ENCODE measurements at places on chromosomes 7 and 10. TPM values are rescaled to one million over a fixed set of nuclear protein-coding genes. Genes with fewer than 3 reads are reported as not detected.

DNA sequence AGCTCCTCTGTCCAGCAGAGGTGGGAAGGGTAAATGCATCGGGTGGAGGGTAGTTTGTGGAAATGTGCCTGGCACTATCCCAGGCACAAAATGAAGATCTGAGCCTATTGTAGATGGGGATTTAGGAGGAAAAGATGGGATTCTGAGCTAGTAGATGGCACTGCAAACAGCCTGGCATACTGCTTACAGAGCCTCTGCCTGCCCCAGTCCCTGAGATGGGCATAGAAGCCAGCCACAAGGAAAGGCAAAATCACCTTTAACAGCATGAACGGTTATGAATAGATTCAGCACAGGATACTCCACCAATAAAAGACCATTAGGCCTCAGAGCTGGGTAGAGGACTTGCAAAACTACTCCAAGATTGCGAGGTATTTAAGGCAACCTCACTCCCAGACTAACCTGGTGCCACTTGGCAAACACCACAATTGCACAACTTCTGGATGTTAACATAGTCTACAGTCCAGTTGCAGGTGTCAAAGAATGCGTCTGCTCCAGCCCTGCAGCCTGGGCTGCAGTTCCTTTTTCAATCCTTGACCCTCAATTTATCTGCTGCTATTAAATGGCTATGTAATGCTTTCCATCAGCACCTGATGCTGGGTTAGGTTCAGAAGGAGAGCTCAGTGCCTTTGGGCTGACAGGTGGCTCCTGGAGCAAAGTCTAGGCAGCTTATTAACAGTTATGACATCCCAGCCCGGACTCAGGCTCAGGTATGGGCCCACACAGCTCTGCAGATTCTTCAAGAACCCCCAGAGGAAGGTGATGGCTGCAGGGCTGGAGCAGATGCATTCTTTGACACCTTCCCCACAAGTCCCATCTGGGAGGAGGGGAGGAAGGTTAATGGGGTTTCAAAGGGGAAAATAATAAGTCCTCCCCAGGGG, 34.0 kb downstream of the CDHR3 start:
- no peak for DNase-seq

The PNLIPRP1 gene
- not detected for total RNA-seq

The ADAMTS14 gene
- 1.1 TPM for total RNA-seq

- DNase-seq: no peak
Measured at GRCh38 chr10:4945766-4946717, 17.2 kb upstream of the AKR1C1 start.

DNA sequence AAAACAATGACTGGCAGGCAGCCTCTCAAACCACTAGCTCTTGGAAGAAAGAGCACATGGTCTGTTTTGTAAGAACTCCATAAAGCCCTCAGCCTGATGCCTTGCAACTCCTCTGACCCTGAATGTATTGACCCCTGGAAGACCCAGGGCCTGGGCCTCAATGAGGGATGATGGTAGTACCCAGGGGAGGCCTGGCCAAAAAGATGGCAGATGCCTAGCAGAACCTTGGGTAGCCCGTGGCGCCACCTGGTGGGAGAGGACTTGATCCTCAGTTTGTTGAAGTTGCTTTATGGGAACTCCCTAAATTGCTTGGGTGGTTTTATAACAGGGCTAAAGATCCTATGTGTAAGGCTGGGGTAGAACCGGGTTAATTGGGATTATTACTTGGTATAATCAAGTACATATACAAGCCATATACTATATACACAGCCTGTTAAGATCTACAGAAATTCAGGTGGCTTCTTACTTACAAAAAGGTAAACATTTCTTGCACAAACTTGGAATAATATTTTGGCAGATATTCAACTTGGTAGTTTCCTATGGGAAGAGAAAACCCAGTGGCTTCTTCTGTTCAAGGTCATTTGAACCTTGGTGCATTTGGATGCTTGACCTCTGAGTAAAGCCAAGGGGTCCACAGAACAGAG, 95.8 kb upstream of the CACUL1 start:
- peak; percentile 83 for DNase-seq

DNA sequence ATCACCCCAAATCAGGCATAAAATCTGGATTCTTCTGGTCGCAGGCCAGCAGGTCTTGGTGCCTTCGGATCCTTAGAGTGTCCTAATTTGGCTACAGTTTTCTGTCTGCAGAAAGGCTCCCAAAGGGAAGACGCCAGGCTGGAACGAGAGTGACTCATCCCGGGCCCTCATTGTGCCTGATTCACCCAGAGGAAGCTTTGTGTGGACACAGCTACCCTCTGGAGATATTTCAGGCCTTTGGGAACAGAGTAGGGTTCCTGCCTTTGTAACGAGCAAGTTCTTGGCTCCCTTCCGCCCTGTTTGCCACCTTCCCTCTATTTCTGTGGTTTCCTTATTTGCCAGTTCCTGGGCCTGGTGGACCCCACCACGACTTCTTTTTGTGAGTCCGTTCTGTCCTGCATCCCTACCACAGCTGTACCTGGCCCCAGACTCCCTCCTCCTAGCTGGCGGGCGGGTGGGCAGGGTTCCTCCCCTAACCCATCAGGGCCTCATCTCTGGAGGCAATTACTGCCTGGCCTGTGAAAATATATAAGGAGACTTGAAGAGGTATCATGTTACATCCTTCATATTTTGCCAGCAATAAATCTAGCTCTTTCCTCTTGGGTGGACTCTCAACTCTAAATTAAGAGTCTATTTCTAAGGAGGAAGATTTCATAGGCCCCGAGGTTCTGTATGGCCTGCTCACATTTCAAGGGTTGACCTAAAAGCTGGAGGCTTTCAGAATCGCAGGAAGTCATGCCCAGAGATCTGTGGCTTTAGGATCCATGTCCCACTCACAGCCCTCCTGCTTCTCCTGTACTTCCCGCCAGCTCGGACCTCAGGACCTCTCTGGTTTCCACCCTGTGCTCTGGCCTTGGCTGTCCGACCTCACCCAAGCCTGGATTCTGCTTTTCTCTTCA, 219.2 kb upstream of the ZNF32 start:
- no peak for DNase-seq

DNA sequence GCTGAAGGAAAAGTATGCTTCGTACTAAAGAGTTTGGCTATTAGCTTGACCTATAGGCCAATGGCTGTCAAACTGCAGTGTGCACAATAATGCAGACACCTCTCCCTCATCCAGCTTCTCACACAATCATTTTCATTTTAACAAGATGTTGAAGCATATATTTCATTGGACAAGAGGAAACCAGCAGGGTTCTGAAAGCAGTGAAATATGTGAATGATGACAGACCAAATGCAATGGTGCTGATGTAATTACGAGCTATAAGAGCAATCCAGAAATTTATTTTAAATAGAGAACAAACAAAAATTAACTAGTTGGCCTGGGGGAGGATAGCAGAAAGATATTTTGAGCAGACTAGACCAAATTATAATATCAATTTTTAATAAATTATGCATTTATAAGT, 331.5 kb upstream of the AKR1E2 start:
- no peak for DNase-seq

DNA sequence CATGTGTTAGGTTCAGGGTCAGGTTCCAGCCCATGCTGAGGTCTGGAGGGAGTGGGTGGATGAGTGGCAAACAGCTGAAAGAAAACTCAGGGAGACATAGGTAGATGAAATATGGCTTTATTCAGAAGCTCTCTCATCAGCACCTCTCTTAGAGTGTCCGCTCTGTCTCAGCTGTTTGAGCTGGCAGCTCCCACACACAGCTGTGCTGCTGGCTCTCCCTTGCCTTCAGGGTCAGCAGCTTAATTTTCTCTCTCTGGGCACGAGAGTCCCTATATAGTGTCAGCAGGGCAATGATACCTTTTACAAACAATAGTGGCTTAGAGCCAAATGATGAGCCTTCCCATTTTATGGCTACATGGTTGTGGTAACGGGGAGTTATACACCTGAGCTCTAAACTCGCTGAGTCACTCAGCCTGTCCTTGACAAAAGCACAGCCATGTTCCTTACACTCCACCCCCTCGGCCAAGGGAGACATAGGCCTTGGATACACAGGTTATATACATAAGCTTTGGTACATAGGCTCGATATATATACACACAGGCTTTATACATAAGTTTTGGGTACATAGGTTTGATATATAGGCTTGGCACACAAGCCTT, 10.4 kb downstream of the RNF133 start:
- no peak for DNase-seq

The GIMAP8 gene
- total RNA-seq: 143 TPM

- DNase-seq: no peak
Measured at GRCh38 chr10:11154849-11155498, 137.3 kb downstream of the CELF2 start.

The ASAH2 gene
- total RNA-seq: 1.7 TPM

DNA sequence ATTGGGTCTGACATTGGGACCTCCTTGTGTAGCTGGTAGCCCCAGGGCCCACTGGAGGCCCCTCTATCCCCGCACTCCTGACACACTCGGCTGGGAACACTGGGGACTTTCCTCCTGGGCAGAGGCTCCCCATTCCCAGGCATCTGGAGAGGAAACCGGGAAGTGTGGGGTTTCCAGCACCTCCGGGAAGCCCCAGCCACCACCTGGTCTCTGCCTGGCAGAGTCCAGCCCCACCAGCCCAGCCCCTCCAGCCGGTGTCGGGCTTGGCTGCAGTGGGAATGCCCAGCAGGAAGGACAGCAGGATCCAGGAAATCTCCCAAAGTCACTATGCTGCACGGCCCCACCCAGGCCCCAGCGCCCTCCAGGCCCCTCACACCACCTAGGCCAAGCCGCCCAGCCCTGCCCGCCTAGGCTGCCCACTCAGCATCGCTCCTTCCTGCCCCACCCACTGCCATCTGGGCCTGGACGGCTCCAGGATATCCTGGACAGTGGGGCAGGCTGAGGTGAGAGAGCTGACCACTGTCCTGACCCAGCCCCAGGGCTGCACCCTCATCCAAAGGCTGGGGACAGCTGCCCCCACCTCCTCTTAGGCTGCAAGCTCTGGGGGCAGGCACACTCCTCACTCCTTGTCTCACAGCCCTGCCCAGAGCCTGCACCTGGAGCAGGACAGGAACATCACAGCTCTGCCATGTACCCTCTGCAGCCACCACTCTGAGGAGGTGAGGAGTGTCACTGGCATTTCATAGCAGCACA, 11.8 kb downstream of the RASGEF1A start:
- no peak for DNase-seq

The CAV2 gene
- 35.5 TPM for total RNA-seq

DNA sequence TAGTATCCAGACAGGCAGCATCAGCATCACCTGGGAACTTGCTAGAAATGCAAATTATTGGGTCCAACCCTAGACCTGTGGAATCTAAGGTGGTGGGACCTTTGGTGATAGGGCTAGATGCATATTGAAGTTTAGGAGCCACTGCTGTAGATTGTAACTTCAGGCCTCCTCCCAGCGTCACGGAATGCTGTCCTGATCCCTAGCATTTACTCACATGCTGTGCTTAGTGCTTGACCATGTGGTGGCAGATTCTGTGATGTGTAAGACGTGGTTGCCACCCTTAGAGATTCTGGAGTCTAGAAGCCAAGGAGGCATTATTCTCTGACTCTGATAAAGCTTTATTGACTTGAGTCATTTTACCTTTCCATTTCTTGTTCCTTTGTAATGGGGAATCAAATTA, 13.5 kb downstream of the AHR start:
- DNase-seq: no peak

The STEAP2 gene
- 0.49 TPM for total RNA-seq

- DNase-seq: no peak
Measured at GRCh38 chr10:27611744-27612550, 107.8 kb downstream of the RAB18 start.

DNA sequence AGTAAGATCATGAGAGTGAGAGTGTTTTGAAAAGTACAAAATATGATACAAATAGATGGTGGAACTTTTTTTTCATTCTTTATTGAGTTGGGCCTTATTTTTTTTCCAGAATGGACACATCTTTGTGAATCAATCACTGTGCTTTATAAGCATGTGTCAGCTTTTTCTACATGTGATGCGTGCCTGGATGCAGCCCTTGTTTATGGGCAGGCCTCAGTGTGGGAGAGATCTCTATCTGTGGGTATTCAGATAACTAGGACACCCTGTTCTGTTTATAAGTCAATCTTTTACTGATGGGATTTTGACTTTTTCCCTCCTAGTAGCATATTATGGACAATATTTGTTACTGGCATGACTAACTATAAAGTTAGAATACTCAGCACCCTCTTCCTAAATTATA, 42.9 kb upstream of the IKZF1 start:
- DNase-seq: no peak

The CDH23 gene
- 0.54 TPM for total RNA-seq

DNA sequence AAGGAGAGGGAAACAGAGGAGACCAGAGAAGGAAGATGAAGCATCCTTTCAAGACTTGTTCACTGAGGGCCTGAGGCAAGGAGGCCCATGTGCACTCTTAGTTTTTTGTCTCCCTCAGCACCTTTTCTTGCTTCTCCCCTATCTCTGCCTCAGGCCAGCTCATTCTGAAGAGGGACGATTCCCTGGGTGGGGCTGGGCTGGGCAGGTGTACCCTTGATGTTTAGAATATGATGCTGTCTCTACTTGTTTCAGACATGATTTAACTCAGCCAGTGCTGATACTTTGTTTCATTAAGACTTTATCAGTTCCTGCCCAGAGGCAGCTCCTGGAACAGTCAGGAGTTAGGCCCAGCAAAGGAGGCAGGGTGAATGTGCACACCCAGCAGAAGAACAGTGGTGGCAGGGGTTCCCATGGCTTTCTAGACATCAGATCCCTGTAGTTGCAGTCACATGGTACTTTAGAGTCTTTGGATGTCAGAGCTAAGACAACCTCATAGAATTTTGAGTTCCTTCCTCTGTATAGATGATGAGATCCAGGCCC, 3.4 kb downstream of the PRXL2A start:
- no peak for DNase-seq

The PLEKHS1 gene
- total RNA-seq: not detected

- no peak for DNase-seq
Measured at GRCh38 chr10:58137813-58138212, 129.9 kb downstream of the IPMK start.

DNA sequence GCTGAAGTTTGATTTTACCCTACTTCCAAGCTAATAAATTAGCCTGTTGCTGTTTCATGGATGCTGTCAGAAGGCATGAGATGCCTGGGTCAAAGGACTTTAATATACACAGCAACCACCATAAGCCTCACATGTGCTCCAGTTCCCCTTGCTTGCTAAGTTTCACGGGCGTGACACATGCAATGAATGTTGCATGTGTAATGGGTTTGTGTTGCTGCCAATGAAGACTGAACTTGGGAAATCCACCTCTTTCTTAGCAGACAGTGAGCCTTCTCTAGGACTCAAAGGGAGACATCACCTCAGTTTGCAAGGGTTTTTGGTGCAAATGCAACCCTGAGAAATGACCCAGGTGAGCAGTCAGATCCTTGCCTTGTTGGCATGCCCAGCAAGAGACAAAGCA, 505.5 kb upstream of the PODXL start:
- DNase-seq: no peak

- no peak for DNase-seq
Measured at GRCh38 chr7:29255199-29255878, 60.8 kb downstream of the CHN2 start.

- DNase-seq: no peak
Measured at GRCh38 chr7:83819911-83820310, 171.0 kb upstream of the SEMA3E start.

DNA sequence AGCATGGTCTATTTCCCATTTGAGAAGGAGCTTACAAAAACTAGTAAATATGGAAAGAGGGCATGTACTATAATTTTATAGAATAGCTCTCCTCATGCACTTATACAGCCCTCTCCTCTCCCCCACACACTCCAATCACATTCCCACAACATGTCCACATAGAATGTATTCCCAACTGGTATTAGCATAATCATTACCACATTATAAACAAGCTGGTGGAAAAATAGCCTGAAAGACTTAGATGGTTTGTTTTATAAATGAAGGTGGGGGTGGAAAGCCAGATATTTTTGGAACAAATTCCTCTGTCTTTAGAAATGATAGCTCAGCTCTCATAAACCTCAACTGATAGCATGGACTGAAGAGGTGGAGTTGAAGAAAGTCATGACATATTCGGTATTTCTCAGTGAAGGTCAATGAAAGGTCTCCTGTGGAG, 410.1 kb downstream of the SUGCT start:
- DNase-seq: no peak

The FRMD4A gene
- total RNA-seq: 68.9 TPM

All from endothelial cell (in vitro differentiated cells).